AG20443 (cell line): ENCODE measurements at places on chromosomes 2 and 18.

GRCh38 chr2:145958611-145959010, 1438.7 kb upstream of the ZEB2 start:
- DNase-seq = peak; percentile 11

DNA sequence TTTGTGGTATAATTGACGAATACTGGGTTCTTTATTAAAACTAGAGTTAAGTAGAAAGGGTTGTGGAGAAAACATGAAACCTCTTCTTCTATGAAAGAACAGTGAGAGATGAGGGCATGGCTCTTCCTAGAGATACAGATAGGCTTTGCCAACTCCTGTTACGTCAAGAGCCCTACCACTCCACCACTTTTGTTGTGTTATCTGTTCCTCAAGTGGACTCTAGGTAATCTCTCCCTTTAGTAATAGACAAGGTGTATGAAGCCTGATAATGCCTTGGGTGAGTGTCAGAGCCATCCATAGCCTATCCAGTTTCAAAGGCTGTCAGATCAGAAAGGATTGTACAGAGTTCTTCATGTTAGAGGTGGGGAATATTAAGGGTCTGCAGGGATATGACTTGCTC, 176.4 kb downstream of the SETBP1 start:
- DNase-seq = no peak

DNA sequence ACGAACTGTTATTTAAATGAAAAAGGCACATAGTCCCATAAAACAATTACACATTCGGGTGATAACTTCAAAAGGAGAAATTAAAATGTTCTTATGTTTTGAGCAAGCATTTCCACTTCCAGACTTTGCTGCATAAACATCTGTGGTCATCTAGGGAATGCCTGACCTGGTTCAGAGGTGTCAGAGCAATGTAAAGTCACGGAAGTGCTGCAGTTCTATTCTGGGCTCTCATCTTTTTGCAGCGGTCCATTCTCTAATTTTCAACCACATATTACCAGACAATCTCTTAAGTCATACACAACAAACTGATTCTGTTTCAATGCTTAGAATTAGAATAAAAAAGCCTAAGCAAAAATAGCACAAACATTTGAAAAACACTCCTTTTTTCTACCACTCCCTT, 22.0 kb upstream of the PTH2R start:
- no peak for DNase-seq

DNA sequence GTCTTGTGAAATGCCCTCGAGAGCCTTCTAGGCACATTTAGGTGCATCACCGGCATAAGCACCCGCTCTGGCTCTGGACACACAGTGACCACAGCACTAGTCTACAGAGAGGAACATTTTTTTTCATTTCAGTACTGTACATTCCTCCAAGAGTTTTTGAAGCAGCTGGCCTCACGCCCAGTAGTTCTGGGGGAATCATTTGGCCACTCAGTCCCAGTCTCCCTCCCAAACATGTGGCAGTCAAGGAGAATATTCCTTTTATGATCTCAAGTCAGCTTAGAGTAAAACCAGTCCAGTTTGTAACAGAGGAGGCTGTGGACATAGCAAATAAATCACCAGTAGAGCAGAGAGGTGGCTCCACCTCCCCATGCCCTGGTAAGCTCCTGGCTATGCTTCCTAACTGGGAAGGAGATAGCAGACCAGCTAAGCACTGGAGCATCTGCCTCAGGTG, 48.1 kb downstream of the KCNE4 start:
- DNase-seq = peak; percentile 78

GRCh38 chr2:224594840-224595239, 9.7 kb upstream of the CUL3 start:
- no peak for DNase-seq

- peak; percentile 51 for DNase-seq
Observed at GRCh38 chr2:65453916-65454315, 21.5 kb upstream of the SPRED2 start.

- no peak for DNase-seq
Observed at GRCh38 chr2:10425699-10426098, 22.4 kb downstream of the ODC1 start.

- no peak for DNase-seq
Observed at GRCh38 chr2:208266936-208267335, 881 bp downstream of the PIKFYVE start.

GRCh38 chr2:55419233-55419678, 400 bp downstream of the CCDC88A start:
- DNase-seq = peak; percentile 18

DNA sequence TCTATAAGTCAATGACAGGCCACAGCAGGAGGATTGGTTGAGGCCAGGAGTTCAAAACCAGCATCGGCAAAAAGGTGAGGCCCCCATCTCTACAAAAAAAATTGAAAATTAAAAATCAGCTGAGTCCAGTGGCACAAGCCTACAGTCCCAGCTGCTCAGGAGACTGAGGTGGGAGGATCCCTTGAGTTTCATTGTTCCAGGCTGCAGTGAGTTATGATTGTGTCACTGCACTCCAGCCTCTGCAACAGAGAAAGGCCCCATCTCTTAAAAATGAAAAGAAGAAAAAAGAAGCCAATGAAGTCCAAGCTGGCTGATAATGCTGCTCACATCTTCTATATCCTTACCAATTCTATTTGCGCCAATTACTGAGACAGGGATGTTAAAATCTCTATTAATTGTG, 39.1 kb downstream of the MRPS5 start:
- DNase-seq = no peak

- no peak for DNase-seq
Observed at GRCh38 chr18:46632401-46633071, 24.5 kb downstream of the LOXHD1 start.

GRCh38 chr2:59413751-59414570, 1139.5 kb downstream of the BCL11A start:
- no peak for DNase-seq

- DNase-seq = no peak
Observed at GRCh38 chr2:230636684-230637271, 75.9 kb upstream of the CAB39 start.

GRCh38 chr2:152376968-152377367, 42.0 kb downstream of the FMNL2 start:
- no peak for DNase-seq

- no peak for DNase-seq
Observed at GRCh38 chr2:98821629-98822135, 90.8 kb upstream of the MGAT4A start.

DNA sequence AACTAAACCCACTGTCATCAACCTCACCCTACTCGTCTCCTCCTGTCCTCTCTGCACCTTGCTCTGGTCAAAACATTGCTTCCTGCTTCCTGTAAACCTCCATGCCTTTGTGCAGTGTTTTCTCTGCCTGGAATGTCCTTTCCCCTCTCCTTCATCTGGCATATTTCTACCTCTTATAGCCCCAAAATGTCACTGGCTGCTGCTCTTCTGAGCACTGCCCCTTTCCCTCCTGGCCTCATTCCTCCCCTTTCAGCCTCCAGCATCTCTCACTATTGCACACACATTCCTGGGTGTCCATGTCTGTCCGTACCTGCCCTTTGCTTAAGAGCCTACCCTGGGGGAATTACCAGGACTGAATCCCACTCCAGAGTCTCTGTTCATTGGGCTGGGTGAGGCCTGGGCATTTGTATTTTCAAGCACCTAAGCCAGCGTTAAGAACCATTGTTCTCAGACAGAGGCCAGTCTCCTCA, 84.9 kb downstream of the MOGAT1 start:
- DNase-seq = no peak

DNA sequence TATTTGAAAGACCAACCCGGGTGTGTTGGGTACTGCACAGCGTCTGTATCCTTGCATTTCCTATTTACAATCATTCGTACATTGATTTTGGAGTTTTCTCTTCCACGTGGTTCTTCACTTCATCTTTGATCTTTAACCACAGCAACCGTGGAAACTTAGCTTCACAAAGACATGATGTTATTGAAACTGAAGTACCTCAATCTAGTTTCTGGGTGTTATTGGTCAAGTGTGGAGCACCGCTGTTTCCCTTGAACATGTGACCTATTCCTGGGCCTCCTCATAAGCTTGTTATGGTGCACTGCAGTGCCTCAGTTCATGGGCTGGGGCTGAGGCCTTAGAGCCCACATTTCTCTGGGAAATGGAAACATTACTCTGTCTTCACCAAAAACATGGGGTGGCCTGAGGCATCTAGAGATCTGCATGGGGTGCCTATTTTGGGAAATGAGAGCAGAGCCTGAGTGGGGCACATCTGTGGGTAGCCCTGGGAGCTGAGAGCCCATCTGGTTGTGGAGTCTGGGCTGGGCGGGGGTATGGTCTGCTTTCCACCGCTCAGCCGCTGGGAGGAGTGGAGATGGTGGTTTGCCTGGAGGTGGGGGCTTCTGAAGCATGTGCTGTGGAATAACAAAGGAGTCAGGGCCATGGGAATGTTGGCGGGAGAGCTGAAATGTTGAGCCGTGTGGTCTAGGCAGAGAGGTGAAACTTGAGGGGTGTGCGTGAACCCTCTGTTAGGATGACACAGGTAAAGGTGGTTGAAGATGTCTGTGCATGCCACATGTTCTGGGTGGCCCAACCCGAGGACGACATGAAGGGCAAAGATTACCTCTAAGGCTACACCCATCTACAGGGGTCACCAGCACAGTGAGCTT, 37.4 kb downstream of the ZNF236 start:
- DNase-seq = no peak

DNA sequence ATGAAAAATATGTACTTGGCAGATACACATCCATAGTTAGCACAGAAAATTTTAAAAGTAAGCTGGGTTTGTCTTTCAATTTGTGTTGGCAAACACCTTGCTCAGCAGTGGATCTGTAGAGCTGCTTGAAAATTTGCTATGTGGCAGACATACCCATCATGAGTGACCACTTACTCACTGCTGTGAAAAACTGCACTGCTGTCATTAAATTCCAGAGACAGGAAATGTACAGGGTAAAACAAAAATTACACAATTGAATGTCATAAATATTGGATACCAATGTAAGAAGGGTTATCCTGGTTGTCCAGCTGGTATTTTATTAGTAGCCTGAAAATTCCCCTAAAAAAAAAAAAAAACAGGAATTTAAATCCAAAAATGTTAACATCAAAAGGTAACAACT, 24.5 kb downstream of the NIF3L1 start:
- DNase-seq = peak; percentile 65

GRCh38 chr2:46175419-46175818, 121.8 kb upstream of the EPAS1 start:
- DNase-seq = no peak

GRCh38 chr2:28643911-28644334, 107.7 kb upstream of the PPP1CB start:
- DNase-seq = peak; percentile 83

DNA sequence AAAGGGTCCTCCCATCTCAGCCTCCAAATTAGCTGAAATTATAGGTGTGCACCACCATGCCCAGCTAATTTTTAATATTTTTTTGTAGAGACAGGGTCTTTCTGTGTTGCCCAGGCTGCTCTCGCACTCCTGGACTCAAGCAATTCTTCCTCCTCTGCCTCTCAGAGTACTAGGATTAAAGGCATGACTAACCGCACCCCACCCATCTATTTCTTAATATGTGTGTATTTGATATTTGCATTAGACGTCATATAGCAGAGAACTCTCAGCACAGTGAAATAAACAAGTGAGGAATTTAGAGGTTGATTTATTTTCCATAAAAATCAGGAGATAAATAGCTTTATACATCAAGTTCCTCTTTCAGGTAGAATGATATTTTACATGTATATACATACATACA, 213.5 kb downstream of the FSIP2 start:
- DNase-seq = no peak

- DNase-seq = no peak
Observed at GRCh38 chr2:131036696-131037397, 56.4 kb downstream of the FAM168B start.

DNA sequence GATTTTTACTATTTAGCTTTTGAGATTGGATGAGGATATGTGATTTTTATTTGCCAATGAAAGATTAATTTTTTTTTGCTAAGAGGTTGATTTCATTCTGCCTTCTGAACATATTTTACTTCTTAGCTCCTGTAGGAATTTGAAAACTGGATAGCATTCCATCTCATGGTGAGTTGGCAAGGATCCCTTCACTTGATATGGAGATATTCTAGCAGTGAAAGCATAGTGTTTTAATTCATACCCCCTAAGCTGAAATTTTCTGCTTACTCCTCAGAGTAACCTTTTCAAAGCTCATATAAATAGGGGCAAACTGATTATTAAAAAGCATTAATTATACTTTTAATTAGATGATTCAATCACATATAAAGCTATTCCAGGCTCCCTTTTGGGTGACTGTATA, 61.0 kb upstream of the KCNJ3 start:
- no peak for DNase-seq

DNA sequence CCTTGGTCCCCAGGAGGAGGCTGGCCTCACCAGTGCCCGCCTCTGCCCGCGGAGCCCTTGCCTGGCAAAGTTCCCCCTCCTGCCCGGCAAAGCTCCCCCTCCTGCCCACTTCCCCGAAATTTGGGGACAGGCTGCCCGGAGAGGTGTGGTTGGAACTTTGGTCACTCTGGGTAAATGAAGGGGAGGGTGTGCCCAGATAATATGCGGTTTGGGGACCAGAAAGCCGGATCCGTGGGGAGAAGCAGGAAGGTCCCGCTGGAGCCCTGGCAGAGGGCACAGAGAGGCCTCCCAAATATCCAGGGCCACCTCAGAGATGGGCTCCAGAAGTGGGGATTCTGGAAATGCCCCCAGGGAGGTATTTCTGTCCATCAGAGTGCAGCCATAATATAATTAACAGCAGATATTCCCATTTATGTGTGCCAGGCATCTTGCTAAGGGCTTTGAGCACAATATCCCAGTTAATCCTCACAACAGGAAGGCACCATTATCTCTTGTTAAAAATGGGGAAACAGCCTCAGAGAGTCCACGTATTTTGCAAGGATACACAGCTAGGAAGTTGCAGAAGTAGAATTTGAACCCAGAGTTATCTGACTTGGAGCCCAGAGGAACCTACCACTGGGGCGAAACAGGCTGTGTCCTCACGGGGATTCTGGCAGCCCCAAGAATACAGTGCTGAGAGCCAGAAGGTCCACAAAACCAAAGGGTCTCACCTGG, 914 bp downstream of the STEAP3 start:
- DNase-seq = no peak

- no peak for DNase-seq
Observed at GRCh38 chr2:74278176-74278575, 65.0 kb downstream of the SLC4A5 start.

DNA sequence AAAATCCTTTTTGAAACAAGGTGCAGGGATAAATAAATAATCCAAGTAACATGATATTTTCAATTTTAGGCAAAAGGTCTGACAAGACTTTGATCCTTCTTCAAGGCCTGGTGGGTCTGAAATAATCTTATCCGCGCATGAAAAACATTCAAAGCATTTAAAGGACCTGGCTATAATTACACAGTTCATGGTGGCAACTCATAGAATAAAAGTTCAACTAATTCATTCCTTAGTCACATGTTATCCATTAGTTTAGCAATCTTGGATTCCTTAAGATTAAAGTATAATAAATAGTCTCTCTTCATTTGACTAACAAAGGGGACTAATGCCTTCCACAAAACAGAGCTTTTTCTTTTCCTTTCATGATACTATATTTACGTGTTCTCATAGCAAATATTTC, 21.0 kb upstream of the SLC38A11 start:
- no peak for DNase-seq

GRCh38 chr2:61253136-61253535, 91.1 kb downstream of the C2orf74 start:
- DNase-seq = no peak
